ENCODE measurements at places on chromosomes 1 and 21. TPM values are rescaled to one million over a fixed set of nuclear protein-coding genes. Genes with fewer than 3 reads are reported as not detected.

The CNTN2 gene
- total RNA-seq = not detected

The LCE3A gene
- not detected for total RNA-seq

The NEGR1 gene
- total RNA-seq = 15.7 TPM

The SHISA4 gene
- 27.0 TPM for total RNA-seq

The PSRC1 gene
- 1.8 TPM for total RNA-seq

The MSH4 gene
- total RNA-seq = 0.33 TPM

The FAM177B gene
- total RNA-seq = not detected

The METTL18 gene
- total RNA-seq = 2.9 TPM

The CHODL gene
- total RNA-seq = 0.07 TPM
